ENCODE measurements at places on chromosomes 2 and 18.

DNA sequence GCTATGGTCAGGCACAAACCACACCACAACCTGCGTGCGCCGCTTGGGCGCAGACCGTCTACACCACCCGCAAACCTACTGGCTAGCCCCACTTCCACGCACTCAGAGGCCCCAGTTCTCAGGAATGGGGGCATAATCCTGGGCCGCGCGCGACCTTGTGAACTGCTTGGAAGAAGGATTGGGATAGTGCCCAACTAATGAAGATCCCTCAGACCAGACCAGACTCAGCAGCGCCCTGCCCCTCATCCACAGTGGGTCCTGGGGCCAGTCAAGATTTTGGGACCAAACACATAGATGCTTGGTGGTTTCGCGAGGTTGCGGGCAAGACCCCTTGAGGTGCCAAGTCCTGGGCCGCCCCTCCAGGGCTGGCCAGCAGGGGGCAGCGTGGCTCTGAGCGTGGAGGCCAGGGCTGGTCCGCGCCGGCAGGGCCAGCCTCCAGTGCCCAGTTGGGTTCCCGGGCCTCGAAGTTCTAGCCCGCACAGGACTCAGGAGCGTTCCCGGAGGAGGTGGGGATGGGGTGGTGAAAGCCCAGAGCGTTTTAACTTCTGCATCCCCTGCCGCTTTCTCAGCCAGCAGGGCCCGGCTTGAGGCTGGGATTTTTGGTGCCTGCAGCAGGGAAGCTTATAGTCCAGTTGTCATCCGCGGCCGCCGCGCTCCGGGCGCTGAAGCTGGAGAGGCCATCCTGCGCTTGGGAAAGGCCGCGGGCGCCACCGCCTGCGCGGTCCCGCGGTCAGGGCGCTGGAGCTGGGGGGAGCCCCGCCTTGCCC lies 8.3 kb downstream of the OSR1 start:
- DNase-seq, result no peak

DNA sequence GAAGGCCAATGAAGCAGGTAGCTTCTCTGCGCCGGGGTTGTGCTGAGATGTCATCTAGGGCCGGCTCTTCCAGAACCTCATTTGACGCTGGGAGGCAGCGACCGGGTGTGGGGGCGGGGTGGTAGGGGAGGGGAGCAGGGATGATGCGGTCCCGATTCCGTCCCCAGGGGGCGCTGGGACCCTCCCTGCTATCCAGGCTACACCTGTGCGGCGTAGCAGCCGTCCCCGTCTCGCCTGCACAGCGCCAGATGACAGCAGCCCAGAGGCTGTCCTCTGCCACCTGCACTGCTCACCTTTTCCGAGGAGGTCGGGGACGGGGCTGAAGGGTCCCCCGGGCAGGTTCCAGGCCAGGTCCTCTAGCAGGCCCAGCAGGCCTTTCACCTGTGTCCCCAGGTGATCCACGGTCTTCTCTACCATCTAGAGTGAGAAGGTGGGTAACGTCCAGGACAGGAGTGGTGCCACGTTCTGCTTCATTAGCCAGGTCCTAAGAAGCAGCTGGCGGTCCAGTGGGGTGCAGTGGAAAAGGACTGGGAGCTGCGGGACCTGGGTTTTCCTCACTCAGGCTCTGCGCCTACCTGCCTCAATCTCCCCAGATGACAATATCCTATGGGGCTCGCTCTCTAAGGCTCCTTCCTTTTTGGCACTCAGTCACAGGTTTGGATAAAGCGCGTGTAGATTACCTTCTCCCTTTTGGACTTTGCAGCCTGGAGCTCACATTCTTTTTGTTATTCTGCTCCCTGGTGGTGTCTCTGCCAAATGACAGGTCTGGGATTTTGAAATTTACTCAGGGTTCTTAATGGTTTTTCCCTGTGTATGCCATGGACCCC lies 56.0 kb upstream of the RAB6C start:
- DNase-seq, result no peak

DNA sequence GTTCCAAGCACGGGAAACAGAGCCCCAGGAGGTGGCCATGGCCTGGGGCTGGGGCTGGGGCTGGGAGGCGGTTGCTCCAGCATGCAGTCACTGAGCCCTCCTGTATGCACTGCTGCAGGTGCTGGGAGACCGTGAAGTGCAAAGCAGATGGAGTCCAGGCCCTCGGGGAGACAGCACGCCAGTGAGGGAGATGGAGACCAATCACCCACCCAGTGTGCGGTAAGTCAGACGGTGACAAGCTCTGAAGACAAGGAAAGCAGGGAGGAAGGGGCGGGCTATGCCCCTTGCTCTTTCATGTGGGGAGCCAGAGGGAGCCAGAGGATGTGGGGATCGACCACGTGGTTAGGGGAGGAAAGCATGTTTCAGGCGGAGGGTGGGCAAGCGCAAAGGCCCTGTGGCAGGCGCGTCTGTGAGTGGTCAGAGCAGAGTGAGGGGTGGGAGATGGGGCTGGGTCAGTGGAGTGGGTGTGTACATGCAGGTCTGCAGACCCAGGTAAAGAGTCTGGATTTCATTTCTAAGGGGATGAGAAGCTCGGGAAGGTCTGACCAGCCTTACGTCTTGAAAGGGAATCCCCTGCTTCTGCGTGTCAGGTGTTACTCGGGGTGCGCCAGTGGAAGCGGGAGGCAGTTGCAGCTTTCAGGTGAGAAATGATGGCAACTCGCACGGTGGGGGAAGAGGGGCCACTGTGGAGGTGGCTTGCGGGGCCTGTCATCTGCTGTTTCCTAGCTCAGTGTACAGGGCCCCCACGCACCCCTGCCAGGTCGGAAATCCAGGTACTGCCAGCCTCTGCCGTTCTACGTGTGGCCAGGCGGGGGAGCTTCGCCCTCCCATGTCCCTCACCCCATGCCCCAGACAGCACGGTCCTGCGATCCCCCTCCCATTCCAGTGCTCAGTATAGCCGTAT lies 19.4 kb downstream of the RRM2 start:
- DNase-seq, result no peak

- DNase-seq, result no peak
Observed at GRCh38 chr2:209468846-209469245, 45.0 kb downstream of the MAP2 start.

- no peak for DNase-seq
Observed at GRCh38 chr2:54609647-54610046, 113.8 kb upstream of the EML6 start.

DNA sequence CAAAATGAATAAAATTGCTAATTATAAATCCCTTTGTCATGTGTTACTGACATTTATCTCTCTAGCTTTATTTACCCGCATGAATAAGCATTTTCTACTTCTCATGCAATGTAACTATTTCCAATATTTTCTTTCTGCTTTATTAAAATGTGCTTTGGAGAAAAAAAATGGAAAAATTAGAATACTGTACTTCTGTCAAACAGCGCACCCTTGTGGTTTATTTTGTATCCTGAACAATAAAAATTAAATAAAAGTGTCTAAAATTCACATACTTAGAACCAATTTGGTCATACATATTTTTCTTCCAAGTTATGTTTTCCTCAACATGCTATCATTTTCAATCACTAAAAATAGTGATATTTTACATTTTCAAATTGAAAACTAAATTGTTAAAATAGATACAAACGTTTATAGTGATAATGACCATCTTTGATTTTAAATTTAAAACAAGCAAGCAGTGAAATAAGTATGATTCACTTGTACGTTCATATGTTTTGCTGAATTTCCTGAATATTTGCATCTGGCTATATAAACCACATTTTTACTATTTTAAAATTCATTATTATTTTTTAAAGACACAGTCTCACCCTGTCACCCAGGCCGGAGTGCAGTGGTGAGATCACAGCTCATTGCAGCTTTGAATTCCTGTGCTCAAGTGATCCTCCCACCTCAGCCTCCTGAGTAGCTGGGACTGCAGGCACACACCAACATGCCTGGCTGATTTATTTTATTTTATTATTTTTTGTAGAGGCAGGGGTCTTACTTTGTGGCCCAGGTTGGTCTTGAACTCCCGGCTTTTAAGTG lies 95.9 kb upstream of the GRB14 start:
- no peak for DNase-seq

GRCh38 chr2:16137080-16137755 lies 196.9 kb downstream of the MYCN start:
- no peak for DNase-seq

DNA sequence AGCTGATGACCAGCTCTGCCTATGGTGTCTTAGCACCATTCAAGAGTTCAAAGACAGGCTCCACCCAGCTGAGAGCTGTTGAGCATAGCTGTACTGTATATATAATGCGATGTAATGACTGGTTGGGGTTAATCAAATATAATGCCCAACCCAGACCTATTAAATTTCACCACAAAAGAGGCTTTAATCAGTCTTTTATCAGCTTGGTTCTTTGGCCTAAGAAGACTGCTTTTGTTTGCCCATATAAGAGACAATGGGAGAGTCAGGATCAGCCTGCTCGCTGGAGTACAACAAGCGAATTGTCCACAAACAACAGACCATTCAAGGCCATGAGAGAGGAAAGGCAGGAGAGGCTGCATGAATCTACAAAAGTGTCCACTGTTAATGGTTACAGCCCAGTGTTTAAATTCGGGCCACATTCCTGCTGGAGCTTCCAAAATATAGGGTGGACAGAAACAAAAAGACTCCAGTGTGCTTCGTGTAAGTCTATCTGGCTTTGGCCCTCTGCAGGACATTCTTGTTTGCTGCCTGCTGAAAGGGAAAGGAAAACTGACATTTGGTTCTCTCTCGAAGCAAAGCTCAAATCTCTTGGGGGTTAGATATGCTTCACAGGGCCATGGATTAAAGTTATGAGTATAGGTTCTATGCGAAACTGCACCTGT lies 299.0 kb upstream of the FBXO11 start:
- no peak for DNase-seq

GRCh38 chr2:222076973-222077690 lies 221.7 kb downstream of the PAX3 start:
- DNase-seq, result no peak

Measured in breast epithelium (tissue), 4 donors.